ENCODE measurements at places on chromosomes 13 and 19.
A peak's percentile ranks its signal among the peaks of the same experiment; 100 is the strongest.

DNA sequence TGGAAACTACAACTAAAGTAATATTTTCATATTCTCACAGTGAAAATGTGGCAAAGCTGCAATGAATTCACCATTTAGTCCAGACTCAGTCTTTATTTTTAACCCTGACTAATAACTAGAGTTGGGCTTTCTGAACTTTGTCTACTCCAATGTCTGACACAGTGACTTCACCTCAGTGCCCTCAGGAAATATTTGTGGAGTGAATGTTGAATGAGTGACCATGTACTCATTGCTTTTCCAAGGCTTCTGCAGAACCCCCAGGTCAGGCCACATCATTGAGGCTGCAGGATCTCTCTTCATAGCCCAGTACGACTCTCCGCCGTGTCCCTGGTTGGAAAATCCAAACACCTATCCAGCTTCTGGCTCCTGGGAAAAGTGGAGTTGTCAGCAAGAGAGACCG is 1.8 kb downstream of the ZNF175 start:
- no peak for DNase-seq

GRCh38 chr19:6288737-6289136 is 9.0 kb upstream of the MLLT1 start:
- DNase-seq: no peak

- no peak for DNase-seq
Measured at GRCh38 chr13:58056426-58056825, 424.9 kb downstream of the PCDH17 start.

DNA sequence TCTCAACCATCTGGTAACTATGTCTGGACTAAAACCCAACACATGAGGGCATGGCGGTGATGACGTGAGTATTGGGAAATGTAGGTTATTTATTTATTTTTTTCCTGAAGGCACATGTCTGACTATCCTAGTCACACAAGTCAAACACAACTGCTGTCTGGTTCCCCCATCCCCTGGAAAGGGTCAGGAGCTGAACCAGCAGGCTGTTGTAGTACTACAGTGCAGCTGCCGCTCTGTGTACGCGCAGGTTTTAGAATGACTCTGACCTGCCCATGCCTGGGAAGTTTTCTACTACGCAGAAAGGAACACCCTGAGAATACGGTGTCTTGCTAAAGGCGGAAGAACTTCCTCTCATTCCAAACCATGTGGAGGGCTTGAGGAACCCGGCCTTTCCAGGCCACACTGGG is 1.2 kb downstream of the SLC7A1 start:
- DNase-seq: no peak

DNA sequence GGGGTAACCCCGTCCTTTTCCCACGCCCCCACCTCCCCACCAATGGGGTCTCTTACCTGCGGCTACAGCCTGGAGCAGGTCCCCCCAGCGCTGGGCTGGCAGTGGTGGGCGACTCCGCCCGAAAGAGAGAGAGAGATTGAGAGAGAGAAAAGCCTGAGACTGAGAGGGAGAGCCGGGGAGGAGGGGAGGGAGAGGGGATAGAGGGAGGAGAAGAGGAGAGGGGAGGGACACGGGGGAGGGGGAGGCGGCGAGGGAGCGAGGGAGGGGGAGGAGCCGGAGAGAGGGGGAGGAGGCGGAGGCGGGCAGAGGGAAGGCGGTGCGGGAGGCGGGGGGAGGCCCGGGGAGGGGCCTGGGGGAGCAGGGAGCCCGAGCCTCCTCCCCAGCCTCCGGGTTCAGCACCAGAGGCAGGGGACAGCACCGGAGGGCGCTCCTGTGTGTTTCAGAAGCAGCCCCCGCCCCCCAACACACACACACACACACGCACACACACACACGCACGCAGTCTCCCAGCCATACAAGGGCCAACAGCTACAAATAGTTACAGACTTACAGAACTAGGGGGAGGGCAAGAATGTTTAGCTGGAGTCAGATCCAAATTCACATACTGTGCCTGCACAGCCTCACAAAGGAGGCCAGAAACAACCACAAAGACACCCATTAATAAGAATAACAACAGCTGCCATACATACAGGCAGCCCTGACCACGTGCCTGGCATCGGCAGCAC is at the start of gene SLC8A2:
Gene SLC8A2 (minus strand): TSS at position 161 of the 725 bp plus-strand sequence. CDS start 5,490 bp downstream, outside the sequence.
- DNase-seq: peak; percentile 98

DNA sequence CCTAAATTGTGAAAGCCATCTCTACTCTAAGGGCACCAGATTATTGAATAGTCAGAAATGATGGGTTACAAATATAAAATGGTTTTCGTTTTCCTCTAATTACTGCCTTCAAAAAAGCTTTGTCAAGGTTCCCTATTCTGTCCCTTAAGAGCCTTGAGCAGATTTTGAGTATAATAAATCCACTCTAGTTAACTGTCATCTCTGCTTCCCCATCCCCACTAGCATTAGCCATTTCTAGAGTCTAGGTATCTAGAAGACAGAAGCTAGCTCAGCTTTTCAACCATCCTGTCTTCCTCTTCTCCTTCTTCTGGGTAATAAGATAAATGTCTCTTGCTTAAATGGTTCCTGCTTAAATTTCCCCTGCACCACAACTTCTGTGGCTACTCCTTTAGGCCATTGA is 290.4 kb downstream of the DACH1 start:
- no peak for DNase-seq

GRCh38 chr19:42254089-42254849 is 659 bp downstream of the ERF start:
- peak; percentile 71 for DNase-seq

- DNase-seq: no peak
Measured at GRCh38 chr13:93955904-93956303, 523.6 kb downstream of the DCT start.

DNA sequence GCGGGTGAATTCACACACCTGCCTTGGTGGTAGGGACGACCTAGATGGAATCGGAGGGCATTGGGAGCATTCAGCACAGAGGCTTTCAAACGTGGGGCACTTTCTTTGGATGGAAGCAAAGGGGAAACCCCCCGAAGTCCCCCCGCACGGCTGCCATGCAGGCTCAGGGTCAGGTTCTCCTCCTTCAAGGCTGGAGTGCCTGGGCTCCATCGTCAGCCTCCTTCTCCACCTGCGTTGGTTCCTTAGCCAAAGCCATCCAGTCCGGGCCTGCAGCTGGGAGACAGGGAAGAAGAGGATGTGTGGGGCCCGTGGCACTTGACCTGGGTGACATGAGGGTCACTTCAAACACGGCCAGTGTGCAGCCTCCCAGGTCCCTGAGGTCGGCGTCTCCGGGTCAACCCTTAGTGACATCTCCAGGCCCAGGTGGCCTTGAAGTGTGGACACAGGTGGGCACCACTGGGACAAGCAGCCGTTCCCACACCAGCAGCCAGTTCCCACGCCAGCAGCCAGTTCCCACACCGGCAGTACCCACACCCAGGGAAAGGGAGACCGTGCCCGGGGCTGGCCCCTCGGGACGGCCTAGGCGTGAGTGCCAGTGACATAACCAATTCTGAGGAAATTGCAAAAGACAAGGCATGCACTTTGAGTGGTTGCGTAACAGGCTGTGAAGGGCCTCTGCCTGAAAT is 116.0 kb downstream of the SOX1 start:
- no peak for DNase-seq
